ENCODE measurements at places on chromosomes 16 and 17. TPM values are rescaled to one million over a fixed set of nuclear protein-coding genes. Genes with fewer than 3 reads are reported as not detected.
A peak's percentile ranks its signal among the peaks of the same experiment; 100 is the strongest.

LHX1 gene
- not detected for total RNA-seq

DNA sequence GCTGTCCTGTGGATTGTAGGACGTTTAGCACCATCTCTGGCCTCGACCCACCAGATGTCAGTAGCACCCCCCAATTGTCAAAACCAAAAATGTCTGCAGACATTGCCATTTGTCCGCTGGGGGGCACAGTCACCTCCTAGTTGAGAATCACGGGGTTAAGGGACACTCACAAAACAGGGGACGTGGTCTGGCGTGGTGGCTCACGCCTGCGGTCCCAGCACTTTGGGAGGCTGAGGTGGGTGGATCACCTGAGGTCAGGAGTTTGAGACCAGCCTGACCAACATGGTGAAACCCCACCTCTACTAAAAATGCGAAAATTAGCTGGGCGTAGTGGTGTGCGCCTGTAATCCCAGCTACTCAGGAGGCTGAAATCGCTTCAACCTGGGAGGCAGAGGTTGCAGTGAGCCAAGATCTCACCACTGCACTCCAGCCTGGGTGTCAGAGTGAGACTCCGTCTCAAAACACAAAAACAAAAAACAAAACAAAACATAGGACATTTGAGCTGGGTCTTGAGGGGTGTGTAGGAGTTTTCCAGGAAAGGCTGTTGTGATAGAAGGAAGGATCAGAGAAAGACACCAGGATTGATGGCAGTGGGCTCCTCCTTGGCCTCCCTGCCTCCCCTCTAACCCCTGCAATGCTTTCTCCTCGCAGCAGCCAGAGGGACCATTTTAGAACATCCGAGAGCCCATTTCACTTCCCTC is 171.8 kb upstream of the GSE1 start:
- DNase-seq, result no peak

GRCh38 chr16:75794426-75794825 is 68.1 kb upstream of the CPHXL start:
- no peak for DNase-seq

DNA sequence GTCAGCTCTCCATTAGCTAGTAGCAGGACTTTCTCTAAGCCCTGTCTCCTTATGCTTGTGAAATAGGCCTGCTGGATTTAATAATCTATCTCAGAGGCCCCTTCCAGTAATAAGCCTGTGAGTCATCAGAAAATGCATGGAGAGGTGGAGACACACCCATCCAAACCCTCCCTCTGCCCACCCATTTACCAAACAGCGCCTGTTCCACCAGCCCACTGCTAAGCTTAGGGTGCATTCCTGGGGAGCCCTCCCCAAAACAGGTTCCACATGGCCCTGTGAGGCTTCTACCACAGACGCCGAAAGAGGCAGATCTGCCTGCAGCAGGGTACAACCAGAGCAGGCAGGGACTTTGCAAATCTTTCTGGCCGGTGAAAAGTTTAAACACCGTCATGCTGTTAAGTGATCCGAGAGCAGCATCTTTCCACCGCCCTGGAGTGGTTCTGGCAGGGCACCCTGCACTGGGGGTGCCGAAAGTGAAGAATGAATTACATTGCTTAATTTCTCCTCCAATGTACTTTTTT is 99.3 kb downstream of the GAS7 start:
- DNase-seq, result no peak

DNA sequence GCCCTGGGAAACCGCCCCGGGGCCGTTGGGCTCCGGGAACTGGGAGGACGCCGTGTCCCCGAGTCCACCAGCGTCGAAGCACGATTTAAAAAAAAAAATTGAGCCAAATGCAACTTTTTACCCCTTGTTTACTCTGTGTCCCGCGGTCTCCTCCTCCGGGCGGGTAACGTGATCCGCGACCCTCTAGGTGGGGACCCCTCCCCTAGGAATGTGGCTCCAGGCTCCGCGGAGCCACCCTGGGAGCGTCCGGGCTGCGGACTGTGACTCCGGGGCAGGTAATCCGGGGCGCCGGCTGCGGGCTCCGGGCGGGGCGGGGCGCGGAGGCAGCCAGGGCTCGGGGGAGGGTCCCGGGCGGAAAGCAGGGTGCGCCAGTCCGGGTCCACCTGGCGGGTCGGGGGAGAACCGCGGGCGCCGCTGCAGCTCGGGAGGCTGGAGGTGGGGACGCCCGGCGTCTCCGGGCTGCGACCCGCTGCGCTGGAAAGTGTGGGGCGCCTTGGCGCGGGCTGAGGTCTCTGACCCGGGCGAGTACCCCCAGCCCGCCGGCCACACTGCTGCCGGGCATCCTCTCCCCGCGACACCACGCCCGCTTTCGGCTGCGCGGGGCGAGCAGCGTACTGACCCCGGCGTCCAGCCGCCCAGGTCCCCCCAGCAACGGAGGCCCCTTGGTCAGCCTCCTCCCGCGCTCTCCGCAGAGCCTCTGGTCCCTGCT is 852 bp upstream of the HELZ start:
- peak; percentile 61 for DNase-seq

DNA sequence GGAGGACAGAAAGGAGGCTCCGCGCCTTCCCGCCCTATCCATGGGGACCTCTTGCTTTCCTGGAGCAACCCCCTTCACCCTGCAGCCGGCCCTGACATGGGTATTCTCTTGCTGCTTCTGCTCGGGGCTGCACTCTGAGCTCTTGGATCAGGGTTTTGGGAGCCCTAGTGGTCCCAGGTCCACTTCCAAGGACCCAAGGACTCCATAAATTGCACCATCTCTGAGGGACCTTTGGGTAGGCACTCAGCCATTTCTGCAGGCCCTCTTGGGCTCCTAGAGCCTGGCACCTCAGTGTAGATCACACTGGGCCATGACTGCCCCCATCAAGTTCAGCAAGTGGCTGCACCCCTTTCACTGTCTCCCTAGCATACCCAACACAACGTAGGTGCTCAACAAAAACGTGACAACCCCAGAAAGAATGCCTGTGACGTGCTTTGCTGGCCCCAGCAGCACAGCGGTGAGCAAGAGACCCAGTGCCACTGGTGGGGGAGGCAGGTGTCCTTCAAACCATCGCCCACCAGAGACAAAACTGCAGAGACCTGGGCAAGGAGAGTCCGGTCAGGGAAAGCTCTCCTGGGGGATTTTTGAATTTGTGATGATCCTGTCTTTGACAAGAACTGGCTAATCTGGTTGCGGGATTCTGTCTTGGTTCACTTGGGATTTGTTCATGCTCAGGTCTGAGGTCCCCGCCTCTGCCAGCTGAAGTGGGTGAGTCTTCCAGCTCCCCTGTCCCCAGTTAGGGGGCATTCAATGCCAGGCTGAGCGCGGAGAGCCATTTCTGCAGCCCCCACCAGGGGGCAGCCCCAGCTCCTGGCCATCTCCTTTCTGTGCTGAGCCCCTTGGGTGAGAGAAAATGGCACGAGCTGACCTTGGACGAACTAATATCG is 2.5 kb upstream of the RAB11FIP4 start:
- DNase-seq, result peak; percentile 41

UBALD1 gene
- total RNA-seq, result 6.6 TPM

GRCh38 chr17:72142614-72143013 is 21.8 kb downstream of the SOX9 start:
- no peak for DNase-seq

BLTP2 gene
- 147 TPM for total RNA-seq

- no peak for DNase-seq
Measured at GRCh38 chr16:23579371-23579770, 16.7 kb downstream of the NDUFAB1 start.

- DNase-seq, result no peak
Measured at GRCh38 chr17:32488604-32489180, 1.9 kb downstream of the CDK5R1 start.

TMEM114 gene
- not detected for total RNA-seq

PRKCB gene
- 46.4 TPM for total RNA-seq

DNA sequence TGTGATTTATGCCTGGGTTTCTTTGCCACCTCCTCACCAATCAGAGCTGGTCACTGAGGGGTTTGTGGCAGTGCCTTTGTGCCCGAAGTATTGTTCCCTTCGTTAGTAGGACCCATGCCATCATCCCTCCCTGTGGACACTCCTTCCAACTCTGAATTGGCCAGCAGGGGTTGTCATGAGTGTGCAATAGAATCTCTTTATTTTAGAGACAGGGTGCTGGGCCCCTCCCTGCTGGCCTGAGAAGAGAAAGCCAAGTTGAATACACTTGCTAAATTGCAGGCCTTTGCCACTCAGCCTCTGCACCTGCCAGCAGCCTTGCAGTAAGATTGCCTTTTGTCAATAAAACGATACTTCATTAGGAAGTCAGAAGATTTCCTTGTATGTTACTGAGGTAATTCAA is 40.7 kb upstream of the SLC12A3 start:
- no peak for DNase-seq
